ENCODE measurements at places on chromosomes 2 and 18. TPM values are rescaled to one million over a fixed set of nuclear protein-coding genes. Genes with fewer than 3 reads are reported as not detected.

DNA sequence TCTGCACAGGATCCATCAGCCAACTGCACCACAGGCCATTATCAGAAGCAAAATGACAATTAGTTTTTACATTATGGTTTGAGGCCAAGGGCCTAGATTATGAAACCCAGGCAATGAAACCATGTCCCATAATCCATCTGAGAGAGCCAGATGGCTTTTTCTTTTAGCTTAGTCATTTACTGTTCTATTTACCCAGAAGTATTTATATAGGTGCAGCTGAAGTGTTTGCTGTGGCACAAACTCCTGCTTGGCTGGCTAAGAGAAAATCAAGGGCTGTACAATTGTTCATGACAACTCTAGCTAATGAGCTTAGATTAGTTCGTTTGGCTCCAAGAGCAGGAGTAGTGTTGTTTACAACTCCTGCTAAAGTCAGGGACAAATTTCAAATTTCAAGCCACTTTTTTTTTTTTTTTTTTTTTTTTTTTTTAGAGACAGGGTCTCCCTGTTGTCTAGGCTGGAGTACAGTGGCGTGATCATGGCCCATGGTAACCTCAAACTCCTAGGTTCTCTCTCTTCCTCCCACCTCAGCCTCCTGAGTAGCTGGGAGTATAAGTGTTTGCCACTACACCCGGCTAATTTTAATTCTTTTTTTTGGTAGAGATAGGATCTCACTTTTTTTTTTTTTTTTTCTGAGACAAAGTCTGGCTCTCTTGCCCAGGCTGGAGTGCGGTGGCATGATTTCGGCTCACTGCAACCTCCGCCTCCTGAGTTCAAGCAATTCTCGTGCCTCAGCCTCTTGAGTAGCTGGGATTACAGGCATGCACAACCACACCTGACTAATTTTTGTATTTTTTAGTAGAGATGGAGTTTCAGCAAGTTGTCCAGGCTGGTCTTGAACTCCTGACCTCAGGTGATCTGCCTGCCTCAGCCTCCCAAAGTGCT is 18.4 kb upstream of the REV1 start:
- no peaks in the 10 kb centered on the region for H3K27me3 ChIP-seq
- no peak for DNase-seq
- H3K27ac ChIP-seq, result no peak overlapping the region
- H3K4me1 ChIP-seq, result no peaks in the 10 kb centered on the region
- H3K36me3 ChIP-seq, result no peaks in the 10 kb centered on the region

- no peaks in the 10 kb centered on the region for H3K4me1 ChIP-seq
- no peak overlapping the region for H3K4me3 ChIP-seq
- H3K27ac ChIP-seq, result no peak overlapping the region
- no peak for DNase-seq
Measured at GRCh38 chr2:149132901-149133300, 94.4 kb downstream of the LYPD6B start.

DNA sequence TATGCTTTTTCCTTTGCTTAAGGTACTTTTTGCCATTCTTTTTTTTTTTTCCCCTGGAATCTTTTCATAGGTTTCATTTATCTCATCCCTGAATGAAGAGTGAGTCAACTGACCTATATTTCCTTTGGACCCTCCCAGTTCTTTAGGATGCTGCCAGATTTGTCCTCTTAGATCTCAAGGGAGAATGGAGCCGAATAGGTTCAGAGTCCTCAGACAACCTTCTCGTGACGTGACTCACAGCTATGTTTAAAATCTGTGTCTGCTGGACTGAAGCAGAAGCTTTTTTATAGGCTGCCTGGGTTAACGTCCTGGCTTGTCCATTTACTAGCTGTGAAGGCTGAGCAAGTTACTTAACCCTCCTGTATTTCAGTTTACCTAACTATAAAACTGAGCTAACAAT is 358.6 kb downstream of the DLGAP1 start:
- H3K27ac ChIP-seq, result no peak overlapping the region
- H3K36me3 ChIP-seq, result no peaks in the 10 kb centered on the region
- no peak overlapping the region for H3K4me3 ChIP-seq
- H3K27me3 ChIP-seq, result no peaks in the 10 kb centered on the region
- no peaks in the 10 kb centered on the region for H3K4me1 ChIP-seq

GRCh38 chr18:57149051-57149450 is 2.2 kb downstream of the BOD1L2 start:
- H3K27ac ChIP-seq, result no peak overlapping the region
- no peaks in the 10 kb centered on the region for H3K4me1 ChIP-seq
- no peak overlapping the region for H3K4me3 ChIP-seq

TNFAIP6 gene
- not detected for total RNA-seq

C1QL2 gene
- not detected for total RNA-seq
